Hepatocyte (in vitro differentiated cells): ENCODE measurements at places on chromosomes 2 and 18. TPM values are rescaled to one million over a fixed set of nuclear protein-coding genes. Genes with fewer than 3 reads are reported as not detected.
A peak's percentile ranks its signal among the peaks of the same experiment; 100 is the strongest.

DNA sequence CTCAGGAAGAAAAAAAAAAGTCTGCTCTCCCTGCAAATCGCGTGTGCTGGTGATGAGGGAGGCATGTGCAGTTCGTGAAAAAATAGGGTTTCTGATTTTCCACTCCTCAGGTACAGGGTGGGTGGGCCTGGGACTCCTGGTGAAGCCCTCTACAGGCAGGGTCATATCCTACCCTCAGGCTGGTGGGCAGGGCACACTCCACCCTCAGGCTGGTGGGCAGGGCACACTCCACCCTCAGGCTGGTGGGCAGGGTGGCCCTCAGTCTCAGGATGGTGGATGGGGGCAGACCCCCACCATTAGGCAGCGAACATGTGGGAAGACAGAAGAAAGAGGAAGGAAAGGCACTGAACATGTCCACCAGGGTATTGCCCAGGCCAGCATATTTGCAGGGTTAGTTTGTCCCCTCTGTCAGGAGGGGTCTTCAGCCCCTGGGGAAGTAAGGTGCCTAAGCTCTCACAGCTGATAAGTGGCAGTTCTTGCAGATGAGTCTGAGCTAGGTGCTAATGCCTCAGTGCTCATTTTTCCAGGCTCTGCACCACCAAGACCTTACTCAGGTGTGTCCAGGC lies 95.2 kb upstream of the RAB6C start:
- no peak for DNase-seq
- no peak overlapping the region for H3K4me3 ChIP-seq
- H3K4me1 ChIP-seq: no peaks in the 10 kb centered on the region
- no peaks in the 10 kb centered on the region for H3K27me3 ChIP-seq

The GKN2 gene
- not detected in 2 replicates for total RNA-seq

The NCOA1 gene
- total RNA-seq: 51.7 and 53.9 TPM in 2 replicates

The AP1S3 gene
- total RNA-seq: 27.2 and 30.7 TPM in 2 replicates

GRCh38 chr2:100206731-100207255 lies 64.4 kb upstream of the AFF3 start:
- H3K36me3 ChIP-seq: no peaks in the 10 kb centered on the region
- no peak overlapping the region for H3K27ac ChIP-seq
- no peak overlapping the region for H3K4me3 ChIP-seq
- peaks cover 12% of the 10 kb centered on the region for H3K4me1 ChIP-seq
- no peak for DNase-seq
- no peaks in the 10 kb centered on the region for H3K27me3 ChIP-seq

DNA sequence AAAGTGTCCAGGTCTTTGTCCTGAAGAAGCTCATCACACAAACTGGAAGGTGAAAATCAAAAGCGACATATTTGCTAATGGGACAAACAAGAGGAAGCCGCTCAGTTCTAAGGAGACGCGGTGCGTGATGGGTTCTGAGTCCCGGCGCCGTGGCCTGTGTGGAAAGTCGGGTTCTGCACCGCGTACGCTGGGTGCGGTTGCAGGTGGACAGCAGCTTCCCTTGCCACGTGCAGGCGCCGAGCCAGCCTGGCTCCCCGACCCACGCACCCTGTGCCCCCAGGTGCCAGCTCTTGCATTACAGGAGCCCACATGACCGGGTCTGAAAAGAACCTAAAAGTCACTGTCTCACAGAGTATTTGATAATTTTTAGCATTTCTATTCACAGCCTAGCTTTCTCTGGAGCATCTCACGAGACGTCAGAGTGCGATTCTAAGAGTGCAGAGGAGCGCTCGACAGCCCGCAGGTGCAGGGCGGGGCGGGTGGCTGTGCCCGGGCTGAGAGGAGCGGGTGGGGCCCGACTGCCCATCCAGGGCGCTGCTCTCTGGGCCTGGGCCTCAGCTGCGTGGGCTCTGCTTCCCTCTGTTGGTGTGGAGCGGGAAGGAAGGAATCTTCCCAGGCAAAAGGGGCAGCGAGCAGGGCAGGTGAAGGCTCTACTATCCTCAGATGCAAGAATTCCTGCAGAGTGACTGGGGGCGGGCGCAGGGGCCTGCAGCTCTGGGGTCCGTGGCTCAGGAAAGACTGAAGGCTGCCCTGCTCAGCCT lies 39.4 kb downstream of the MYT1L start:
- no peaks in the 10 kb centered on the region for H3K4me1 ChIP-seq
- DNase-seq: peak; percentile 55
- no peaks in the 10 kb centered on the region for H3K36me3 ChIP-seq
- no peak overlapping the region for H3K4me3 ChIP-seq
- peaks cover 5% of the 10 kb centered on the region for H3K27me3 ChIP-seq

GRCh38 chr2:25437881-25438662 lies 96.3 kb upstream of the DNMT3A start:
- H3K27me3 ChIP-seq: no peaks in the 10 kb centered on the region
- no peak overlapping the region for H3K27ac ChIP-seq
- no peak overlapping the region for H3K4me3 ChIP-seq
- no peak for DNase-seq

DNA sequence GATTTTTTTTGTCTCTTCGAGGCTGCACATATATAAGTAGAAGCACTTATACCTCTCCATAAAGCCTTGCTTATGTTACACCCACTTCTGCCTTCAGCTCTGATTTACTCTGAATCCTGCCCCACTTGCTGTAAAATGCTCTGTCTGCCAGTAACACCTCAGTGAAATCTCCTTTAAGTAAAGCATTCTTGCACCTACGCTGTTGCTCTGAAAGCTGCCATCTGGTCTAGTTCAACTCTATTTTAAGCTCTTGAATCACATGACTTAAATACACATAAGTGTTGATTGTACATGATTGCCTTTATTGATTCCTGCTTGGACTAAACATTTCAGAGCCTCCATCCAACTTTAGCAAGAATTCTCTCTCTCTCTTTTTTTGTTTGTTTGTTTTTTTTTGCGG lies 609.0 kb upstream of the CELF4 start:
- no peaks in the 10 kb centered on the region for H3K4me1 ChIP-seq
- no peak overlapping the region for H3K27ac ChIP-seq
- no peak overlapping the region for H3K4me3 ChIP-seq

- H3K4me1 ChIP-seq: peaks cover 20% of the 10 kb centered on the region
- no peak for DNase-seq
- H3K4me3 ChIP-seq: no peak overlapping the region
These were observed 102.3 kb upstream of the ID2 start for GRCh38 chr2:8579485-8580085.

DNA sequence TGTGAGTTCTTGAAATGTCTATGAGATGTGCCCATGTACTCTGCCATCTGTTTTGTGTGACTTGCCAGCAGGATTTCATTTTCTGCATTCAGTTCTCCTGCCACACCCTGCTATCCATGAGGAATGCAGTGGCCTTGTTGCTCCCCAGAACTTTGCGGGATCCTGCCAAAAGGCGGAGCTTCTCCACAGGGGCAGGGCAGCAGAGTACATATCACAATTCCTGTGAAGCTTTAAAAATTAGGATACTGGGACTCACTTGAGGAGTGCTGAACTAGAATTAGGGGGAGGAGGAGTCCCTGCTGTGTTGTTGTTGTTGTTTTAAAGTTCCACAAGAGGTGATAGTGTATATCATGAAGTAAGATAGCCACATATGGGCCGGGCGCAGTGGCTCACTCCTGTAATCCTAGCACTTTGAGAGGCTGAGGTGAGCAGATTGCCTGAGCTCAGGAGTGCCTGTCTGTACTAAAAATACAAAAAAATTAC lies 76.4 kb downstream of the TANC1 start:
- H3K4me3 ChIP-seq: no peak overlapping the region
- no peaks in the 10 kb centered on the region for H3K36me3 ChIP-seq
- H3K27me3 ChIP-seq: no peaks in the 10 kb centered on the region
- H3K27ac ChIP-seq: no peak overlapping the region

DNA sequence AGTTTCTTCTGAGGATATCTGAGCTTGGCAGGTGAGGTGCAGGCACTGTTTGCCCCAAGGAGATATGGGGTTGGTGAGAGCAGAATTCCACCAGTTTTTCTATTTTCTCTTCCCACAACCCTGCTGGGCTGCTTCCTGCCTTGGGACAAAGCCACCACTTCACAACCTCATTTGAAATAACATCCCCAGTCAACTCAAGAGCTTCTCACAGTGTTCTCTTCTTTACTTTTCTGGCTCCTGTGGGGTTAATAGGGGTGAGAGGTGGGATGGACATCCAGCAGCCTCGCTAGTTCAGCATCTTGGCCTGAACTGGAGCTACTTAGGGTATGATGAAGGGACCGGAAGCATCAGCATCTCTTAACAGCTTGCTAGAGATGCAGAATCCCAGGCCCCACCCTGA lies 106.3 kb downstream of the SLC4A3 start:
- H3K27ac ChIP-seq: no peak overlapping the region
- H3K36me3 ChIP-seq: no peaks in the 10 kb centered on the region
- H3K27me3 ChIP-seq: peaks cover 5% of the 10 kb centered on the region
- DNase-seq: no peak
- peaks cover 7% of the 10 kb centered on the region for H3K4me1 ChIP-seq

- H3K4me3 ChIP-seq: no peak overlapping the region
- H3K4me1 ChIP-seq: peaks cover 10% of the 10 kb centered on the region
- DNase-seq: no peak
- no peaks in the 10 kb centered on the region for H3K27me3 ChIP-seq
These were observed 94.3 kb upstream of the ZNF516 start for GRCh38 chr18:76589316-76589715.

GRCh38 chr2:109482361-109482861 lies 131.4 kb downstream of the SEPTIN10 start:
- H3K4me1 ChIP-seq: peaks cover 15% of the 10 kb centered on the region
- no peaks in the 10 kb centered on the region for H3K27me3 ChIP-seq
- no peak for DNase-seq
- no peak overlapping the region for H3K27ac ChIP-seq
- H3K36me3 ChIP-seq: no peaks in the 10 kb centered on the region
- no peak overlapping the region for H3K4me3 ChIP-seq

The SOS1 gene
- 34.6 and 48.4 TPM in 2 replicates for total RNA-seq

DNA sequence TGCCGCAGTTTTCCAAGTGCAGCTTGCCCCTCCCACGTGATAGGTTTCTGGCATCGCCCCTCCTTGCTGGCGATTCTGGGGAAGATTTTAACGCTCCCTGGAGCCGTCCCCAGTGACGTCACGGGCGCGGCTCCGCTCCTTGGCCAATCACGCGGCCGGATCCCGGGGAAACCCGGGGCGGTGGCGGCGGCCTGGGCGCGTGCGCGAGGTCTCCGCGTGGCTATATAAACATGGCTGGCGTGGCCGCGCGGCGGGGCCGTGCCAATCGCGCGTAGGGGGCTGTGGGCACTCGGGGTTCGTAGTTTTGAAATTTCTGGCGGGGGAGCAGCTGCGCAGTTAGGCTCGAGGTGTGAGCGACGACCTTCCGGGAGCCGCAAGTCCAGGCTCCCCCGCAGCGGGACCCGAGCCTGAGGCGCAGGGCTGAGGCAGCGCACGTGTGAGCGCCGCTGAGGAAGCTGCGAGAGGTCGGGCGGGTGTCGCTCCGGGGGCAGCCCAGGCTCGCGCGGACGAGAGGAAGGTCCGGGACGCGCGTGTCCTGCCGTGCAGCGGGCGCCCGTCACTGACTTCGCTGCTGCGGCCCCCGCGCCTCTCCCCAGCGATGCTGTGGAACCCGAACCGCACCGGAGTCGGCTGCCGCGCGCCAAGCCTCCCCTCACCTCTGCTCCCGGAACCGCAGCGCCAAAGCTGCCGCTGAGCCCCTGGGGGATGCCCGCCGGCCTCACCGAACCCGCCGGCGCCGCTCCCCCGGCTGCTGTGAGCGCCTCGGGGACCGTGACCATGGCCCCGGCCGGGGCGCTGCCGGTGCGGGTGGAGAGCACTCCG lies at the start of gene TAF4B:
Gene TAF4B (plus strand): TSS at position 217 of the 822 bp plus-strand sequence. CDS start 489 bp downstream, at position 706.
- no peak within 1 kb of the TSS for H3K27ac ChIP-seq
- peak within 1 kb of the TSS; percentile 46 for H3K4me3 ChIP-seq
- peak; percentile 96 for DNase-seq

DNA sequence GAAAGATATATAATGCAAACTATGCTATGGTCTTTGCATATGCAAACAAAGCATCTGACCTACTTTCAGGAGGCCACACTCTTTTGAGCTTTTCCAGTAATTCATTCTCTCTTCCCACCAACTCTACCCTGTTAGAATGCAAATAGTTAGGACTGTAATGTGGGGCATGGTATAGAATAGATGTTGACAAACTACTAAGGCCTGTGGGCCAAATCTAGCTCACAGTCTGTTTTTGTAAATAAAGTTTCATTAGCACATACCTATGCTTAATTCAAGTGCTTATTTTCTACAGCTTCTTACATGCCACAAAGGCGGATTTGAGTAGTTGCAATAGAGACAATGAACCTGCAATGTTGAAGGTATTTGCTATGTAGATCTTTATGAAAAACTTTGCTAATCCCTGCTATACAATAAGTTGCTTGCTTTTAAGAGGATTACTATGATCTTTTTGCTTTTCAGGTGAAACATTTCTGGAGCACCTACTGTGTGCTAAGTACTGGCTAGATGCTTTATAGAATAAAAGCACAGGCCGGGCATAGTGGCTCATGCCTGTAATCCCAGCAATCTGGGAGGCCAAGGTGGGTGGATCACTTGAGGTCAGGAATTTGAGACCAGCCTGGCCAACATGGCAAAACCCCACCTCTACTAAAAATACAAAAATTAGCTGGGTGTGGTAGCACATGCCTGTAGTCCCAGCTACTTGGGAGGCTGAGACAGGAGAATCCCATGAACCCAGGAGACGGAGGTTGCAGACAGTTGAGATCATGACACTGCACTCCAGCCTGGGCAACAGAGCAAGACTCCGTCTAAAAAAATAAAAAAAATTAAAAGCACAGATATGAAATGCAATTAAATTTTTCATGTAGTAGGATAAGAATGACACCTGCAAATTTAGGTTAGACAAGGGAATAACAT lies 267.8 kb downstream of the DPP10 start:
- no peak overlapping the region for H3K4me3 ChIP-seq
- H3K4me1 ChIP-seq: no peaks in the 10 kb centered on the region
- H3K36me3 ChIP-seq: no peaks in the 10 kb centered on the region
- H3K27ac ChIP-seq: no peak overlapping the region

The COBLL1 gene
- total RNA-seq: 146 TPM in 2 replicates

The DLX1 gene
- not detected in 2 replicates for total RNA-seq

The LRRC30 gene
- not detected in 2 replicates for total RNA-seq

DNA sequence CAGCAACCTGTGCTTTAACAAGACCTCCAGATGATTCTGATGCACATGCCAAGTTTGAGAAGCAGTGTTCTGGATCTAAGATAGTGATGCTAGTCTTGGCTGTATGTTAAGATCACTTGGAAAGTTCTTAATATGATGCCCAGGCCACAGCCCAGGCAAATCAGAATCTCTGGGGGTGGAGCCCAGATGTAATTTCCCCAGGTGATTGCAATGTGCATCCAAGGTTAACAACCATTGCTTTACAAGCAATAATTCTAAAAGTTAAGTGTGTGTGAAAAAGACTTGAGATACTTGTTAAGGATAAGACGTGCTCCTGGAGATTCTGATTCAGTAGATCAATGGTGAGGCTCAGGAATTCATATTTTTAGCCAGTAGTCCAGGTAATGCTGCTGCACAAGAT lies 44.3 kb upstream of the MYO1B start:
- H3K27me3 ChIP-seq: no peaks in the 10 kb centered on the region
- no peak for DNase-seq
- H3K4me3 ChIP-seq: no peak overlapping the region

- no peak overlapping the region for H3K4me3 ChIP-seq
- DNase-seq: no peak
- peaks cover 4% of the 10 kb centered on the region for H3K4me1 ChIP-seq
These were observed 126.7 kb downstream of the PRKCE start for GRCh38 chr2:45777996-45778719.

- no peaks in the 10 kb centered on the region for H3K36me3 ChIP-seq
- no peaks in the 10 kb centered on the region for H3K4me1 ChIP-seq
- H3K27ac ChIP-seq: no peak overlapping the region
- H3K27me3 ChIP-seq: no peaks in the 10 kb centered on the region
These were observed 191.1 kb downstream of the SETBP1 start for GRCh38 chr18:44871771-44872170.

The PPM1G gene
- total RNA-seq: 60.6 and 64.9 TPM in 2 replicates

GRCh38 chr2:30181176-30181575 lies 34.4 kb downstream of the YPEL5 start:
- no peak for DNase-seq
- H3K27ac ChIP-seq: no peak overlapping the region
- no peaks in the 10 kb centered on the region for H3K27me3 ChIP-seq
- H3K36me3 ChIP-seq: no peaks in the 10 kb centered on the region
